Muscle of leg (tissue), 16 donors: ENCODE measurements at places on chromosomes 11 and 22. TPM values are rescaled to one million over a fixed set of nuclear protein-coding genes. Genes with fewer than 3 reads are reported as not detected.

DNA sequence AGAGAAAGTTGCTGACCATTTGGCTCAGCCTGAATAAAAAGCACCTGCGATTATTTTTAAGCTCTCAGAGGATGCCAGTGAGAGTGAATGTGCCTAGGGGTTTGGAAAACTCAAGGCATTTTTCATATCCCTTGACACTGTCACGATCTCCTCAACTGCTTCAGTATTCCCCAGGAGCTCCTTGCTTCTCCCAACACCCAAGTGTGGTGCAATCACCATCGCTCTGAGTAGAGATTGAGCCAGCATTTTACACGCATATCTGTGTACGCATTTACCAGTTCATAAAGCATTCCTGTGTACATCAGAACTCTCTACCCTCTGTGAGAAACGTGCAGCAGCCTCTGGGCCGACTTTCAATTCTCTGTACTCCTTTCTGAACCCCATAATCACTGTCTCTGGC lies 1.3 kb downstream of the SRRD start:
- H3K4me3 ChIP-seq: no peak overlapping the region
- H3K27me3 ChIP-seq: no peaks in the 10 kb centered on the region
- peaks cover 20% of the 10 kb centered on the region for H3K4me1 ChIP-seq

- no peak overlapping the region for H3K27ac ChIP-seq
- no peaks in the 10 kb centered on the region for H3K27me3 ChIP-seq
- DNase-seq: peak; percentile 71
- H3K4me3 ChIP-seq: no peak overlapping the region
Measured at GRCh38 chr11:110530900-110531741, 101.4 kb downstream of the FDX1 start.

DNA sequence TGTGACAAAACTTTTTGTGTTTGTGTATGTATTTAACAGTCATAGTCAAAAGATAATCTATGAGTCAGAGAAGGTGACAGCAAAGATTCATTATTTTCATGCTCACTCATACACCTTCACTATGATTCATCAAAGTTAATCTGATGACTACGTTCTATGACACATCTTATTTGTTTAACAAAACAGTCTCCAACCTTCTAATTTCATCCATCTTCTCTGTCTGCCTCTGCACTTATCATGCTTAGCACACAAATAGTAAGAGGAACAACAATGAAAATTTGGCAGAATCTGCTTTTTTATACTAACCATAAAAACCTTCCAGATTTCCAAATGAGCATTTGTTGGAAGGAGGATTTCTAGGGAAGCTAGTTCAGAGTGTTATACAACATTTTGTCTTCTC lies 568.9 kb downstream of the LUZP2 start:
- no peaks in the 10 kb centered on the region for H3K27me3 ChIP-seq
- H3K4me1 ChIP-seq: no peaks in the 10 kb centered on the region
- no peak overlapping the region for H3K27ac ChIP-seq
- peak; percentile 59 for DNase-seq
- H3K4me3 ChIP-seq: no peak overlapping the region
- H3K36me3 ChIP-seq: no peaks in the 10 kb centered on the region

GRCh38 chr11:13026722-13027121 lies 17.6 kb downstream of the RASSF10 start:
- DNase-seq: no peak

GRCh38 chr11:257766-258493 lies 20.3 kb upstream of the NLRP6 start:
- peaks cover 4% of the 10 kb centered on the region for H3K4me1 ChIP-seq
- DNase-seq: no peak
- H3K4me3 ChIP-seq: no peak overlapping the region
- no peak overlapping the region for H3K27ac ChIP-seq
- no peaks in the 10 kb centered on the region for H3K27me3 ChIP-seq

GRCh38 chr22:20010307-20011122 lies 6.1 kb downstream of the ARVCF start:
- no peak for DNase-seq
- H3K4me3 ChIP-seq: no peak overlapping the region
- H3K36me3 ChIP-seq: no peaks in the 10 kb centered on the region
- H3K27me3 ChIP-seq: peaks cover 4% of the 10 kb centered on the region

GRCh38 chr11:46778416-46778815 lies 59.4 kb downstream of the F2 start:
- no peak for DNase-seq
- no peaks in the 10 kb centered on the region for H3K27me3 ChIP-seq
- H3K4me1 ChIP-seq: no peaks in the 10 kb centered on the region
- H3K27ac ChIP-seq: no peak overlapping the region
- no peak overlapping the region for H3K4me3 ChIP-seq
- H3K36me3 ChIP-seq: peaks cover 29% of the 10 kb centered on the region

GRCh38 chr11:35143297-35144135 lies 4.5 kb downstream of the CD44 start:
- no peak overlapping the region for H3K4me3 ChIP-seq
- peaks cover 50% of the 10 kb centered on the region for H3K4me1 ChIP-seq
- DNase-seq: no peak
- H3K27me3 ChIP-seq: peaks cover under 1% of the 10 kb centered on the region
- no peak overlapping the region for H3K27ac ChIP-seq
- H3K36me3 ChIP-seq: peaks cover 12% of the 10 kb centered on the region

DNA sequence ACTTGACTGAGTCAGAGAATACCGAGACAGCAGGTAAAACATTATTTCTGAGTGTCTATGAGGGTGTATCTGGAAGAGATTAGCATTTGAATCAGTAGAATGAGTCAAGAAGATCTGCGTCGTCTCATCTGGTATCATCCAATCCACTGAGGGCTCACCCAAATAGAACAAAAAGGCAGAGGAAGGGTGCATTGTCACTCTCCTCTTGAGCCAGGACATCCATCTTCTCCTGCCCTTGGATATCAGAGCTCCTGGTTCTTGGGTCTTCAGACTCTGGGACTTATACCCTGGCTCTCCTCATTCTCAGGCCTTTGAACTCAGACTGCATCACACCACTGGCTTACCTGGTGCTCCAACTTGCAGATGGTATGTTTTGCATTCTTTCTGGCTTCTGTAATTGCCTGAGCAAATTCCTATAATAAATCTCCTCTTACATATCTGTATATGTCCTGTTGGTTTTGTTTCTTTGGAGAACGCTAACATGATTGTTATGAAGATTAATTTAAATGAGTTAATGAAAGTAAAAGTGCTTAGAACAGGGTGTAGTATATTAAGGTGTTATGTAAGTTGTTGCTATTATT lies 49.3 kb downstream of the ME3 start:
- no peak overlapping the region for H3K27ac ChIP-seq
- no peaks in the 10 kb centered on the region for H3K27me3 ChIP-seq
- H3K4me1 ChIP-seq: peaks cover 12% of the 10 kb centered on the region
- no peak for DNase-seq
- H3K4me3 ChIP-seq: no peak overlapping the region

DNA sequence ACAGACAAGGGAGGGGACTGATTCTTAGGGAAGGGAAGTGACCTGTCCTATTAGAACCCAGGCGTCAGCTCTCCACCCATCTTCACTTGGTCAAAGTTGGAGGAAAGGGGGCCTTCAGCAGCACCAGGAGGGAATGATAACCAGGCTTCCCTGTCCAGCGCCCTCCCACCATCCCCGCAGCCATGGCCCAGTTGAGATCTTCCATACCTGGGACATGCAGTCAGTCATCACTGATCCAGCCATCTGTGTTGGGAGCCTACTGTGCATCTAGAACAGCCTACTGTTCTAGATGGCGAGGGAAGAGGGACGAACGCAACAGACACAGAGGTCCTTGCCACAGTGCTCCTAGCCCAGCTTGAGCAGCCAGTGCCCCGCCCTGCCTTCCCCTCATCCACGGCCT lies 40.6 kb downstream of the PDGFB start:
- peaks cover 36% of the 10 kb centered on the region for H3K4me1 ChIP-seq
- no peak for DNase-seq
- no peak overlapping the region for H3K27ac ChIP-seq
- H3K27me3 ChIP-seq: no peaks in the 10 kb centered on the region
- H3K4me3 ChIP-seq: no peak overlapping the region
- H3K36me3 ChIP-seq: no peaks in the 10 kb centered on the region

- DNase-seq: no peak
- H3K4me1 ChIP-seq: no peaks in the 10 kb centered on the region
- no peak overlapping the region for H3K4me3 ChIP-seq
- no peaks in the 10 kb centered on the region for H3K27me3 ChIP-seq
Measured at GRCh38 chr11:104370478-104370877, 206.5 kb upstream of the PDGFD start.

DNA sequence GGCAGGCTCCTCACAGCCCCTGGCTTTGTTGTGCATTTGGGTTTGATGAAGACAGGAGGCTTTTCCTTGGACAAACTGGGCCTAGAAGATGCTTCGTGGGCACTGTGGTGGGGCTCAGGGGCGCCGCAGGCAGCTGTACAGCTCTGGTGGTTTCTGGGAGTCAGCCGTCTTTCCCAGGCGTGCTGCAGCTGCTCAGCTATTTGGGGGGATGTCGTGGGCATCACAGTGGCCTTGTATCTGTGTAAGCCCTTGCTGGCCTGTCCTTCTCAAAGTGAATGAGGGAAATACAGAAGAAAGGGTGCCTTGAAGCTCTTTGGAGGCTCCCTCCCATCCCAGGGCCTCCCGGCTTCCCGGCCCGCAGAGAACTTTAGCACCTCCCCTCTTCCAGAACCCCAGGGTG lies 89.5 kb downstream of the TBC1D22A start:
- no peak overlapping the region for H3K27ac ChIP-seq
- peaks cover 16% of the 10 kb centered on the region for H3K36me3 ChIP-seq
- no peak overlapping the region for H3K4me3 ChIP-seq
- no peaks in the 10 kb centered on the region for H3K27me3 ChIP-seq

GRCh38 chr11:92714111-92714510 lies 255.3 kb upstream of the MTNR1B start:
- DNase-seq: no peak

DNA sequence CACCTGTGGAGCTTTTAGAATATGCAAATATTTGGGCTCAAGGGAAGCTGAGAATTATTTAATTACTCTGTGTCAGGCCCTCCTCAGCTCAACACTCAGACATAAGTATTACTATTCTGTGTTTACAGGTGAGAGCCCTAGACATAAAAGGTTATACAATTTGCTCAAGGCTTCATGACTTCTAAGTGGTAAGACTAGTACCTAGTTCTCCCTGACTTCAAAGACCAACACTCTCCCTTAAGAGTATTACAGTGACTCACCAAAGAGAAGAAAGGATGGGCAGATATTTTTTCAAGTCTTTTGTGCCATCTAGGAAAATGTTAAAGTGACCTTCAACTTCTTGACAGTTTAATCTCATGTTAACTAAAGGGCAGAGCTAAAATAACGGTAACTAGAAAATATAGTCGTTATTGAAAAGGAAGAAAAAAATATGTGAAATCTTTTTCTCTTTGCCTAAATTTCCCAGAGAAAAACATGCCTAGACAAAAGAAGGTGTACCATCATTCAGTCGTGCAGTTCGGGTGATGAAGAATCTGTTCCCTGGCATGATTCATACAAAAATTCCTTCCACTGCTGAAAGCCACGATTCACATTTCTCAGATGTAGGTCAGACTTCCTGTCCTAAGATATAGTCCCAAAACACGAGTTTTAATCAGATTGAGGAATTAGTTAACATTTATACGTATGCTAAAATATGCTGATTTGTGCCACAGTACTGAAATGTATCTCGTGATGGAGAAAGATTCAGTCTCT lies 849.1 kb upstream of the API5 start:
- no peak overlapping the region for H3K27ac ChIP-seq
- H3K4me1 ChIP-seq: no peaks in the 10 kb centered on the region
- H3K36me3 ChIP-seq: no peaks in the 10 kb centered on the region

GRCh38 chr22:45295492-45295891 lies 10.7 kb downstream of the UPK3A start:
- H3K4me3 ChIP-seq: no peak overlapping the region
- peaks cover 9% of the 10 kb centered on the region for H3K27me3 ChIP-seq

- H3K27me3 ChIP-seq: peaks cover 22% of the 10 kb centered on the region
- no peaks in the 10 kb centered on the region for H3K36me3 ChIP-seq
- H3K4me1 ChIP-seq: peaks cover 19% of the 10 kb centered on the region
- H3K27ac ChIP-seq: no peak overlapping the region
Measured at GRCh38 chr22:47278655-47279054, 516.2 kb downstream of the TBC1D22A start.

DNA sequence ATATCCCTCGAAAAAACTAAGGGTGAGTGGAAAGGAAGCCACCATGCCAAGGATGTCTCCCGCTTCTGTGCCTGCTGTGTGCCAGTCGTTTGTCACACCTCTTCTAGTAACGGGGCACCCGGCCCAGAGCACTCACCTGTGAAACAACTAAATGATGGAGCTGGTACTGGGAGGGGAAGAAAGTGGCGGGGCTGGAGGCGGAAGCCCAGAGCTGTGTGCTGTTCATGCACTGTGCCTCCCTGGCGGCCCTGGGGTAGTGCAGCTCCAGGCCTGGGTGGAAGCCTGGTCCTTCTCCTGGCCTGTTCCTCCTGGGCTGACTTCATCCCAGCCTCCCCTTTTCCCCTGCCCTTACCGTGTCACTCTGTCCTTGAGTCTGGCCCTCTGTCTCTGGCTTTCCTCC lies 130.2 kb downstream of the CEP164 start:
- H3K36me3 ChIP-seq: no peaks in the 10 kb centered on the region
- H3K4me3 ChIP-seq: no peak overlapping the region
- H3K27me3 ChIP-seq: peaks cover 2% of the 10 kb centered on the region
- no peak for DNase-seq

DNA sequence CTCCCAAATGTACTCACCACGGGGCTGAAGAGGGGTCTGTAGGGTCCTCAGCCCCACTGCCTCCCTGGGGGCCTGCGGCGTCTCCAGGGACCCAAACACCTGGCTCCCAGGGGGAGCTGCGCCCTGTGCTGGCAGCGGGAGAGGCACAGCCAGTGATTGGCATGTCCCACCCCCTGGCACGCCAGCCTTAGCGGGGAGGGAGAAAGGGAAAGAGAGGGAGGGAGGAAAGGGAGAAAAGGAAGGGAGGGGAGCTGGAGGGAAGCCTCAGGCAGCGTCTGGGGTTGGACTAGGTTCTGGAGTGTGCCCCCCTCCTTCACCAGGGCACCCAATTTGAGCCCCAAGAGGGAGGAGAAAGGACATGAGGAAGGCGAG lies at the start of gene CHRM1:
TSS of gene CHRM1 (minus strand) at position 163 of the 372 bp plus-strand sequence. CDS start 10,263 bp downstream, outside the sequence.
- no peak for DNase-seq
- H3K4me1 ChIP-seq: peaks cover 31% of the 10 kb centered on the region
- H3K27me3 ChIP-seq: peaks cover 71% of the 10 kb centered on the region
- H3K36me3 ChIP-seq: no peaks in the 10 kb centered on the region
- no peak within 1 kb of the TSS for H3K27ac ChIP-seq

GRCh38 chr11:73521621-73522020 lies 76.3 kb downstream of the FAM168A start:
- H3K27ac ChIP-seq: no peak overlapping the region
- no peaks in the 10 kb centered on the region for H3K4me1 ChIP-seq

GRCh38 chr11:69444381-69445130 lies 36.9 kb upstream of the LINC01488 start:
- peak; percentile 90 for DNase-seq
- no peaks in the 10 kb centered on the region for H3K27me3 ChIP-seq
- peaks cover 58% of the 10 kb centered on the region for H3K4me1 ChIP-seq
- peak overlapping the region; percentile 98 for H3K27ac ChIP-seq
- no peak overlapping the region for H3K4me3 ChIP-seq
- H3K36me3 ChIP-seq: no peaks in the 10 kb centered on the region

Gene APOBEC3F
- 2.7 TPM for total RNA-seq

Gene KCNE3
- total RNA-seq: 2.4 TPM

Gene GLYATL2
- total RNA-seq: 0.89 TPM

Gene GUCY1A2
- 14.3 TPM for total RNA-seq

Gene RRAS2
- total RNA-seq: 34.4 TPM

Gene KCNJ1
- 0.18 TPM for total RNA-seq
